ENCODE measurements at places on chromosomes 5 and 9.

DNA sequence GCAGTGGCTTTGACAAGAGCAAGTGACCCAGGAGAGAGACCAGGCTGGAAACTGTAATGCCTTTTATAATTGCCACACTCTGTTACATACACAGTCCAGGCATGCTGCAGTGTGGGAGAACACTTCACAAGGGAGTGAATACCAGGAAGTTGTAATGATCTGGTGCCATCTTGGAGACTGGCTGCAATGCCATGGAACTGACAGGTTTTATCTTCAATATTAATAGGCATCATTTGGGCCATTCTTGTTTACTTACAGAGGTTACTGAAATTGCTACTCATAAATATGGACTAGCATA is 274.3 kb downstream of the AUH start:
- DNase-seq: no peak

GRCh38 chr9:133476941-133477340 is 2.0 kb downstream of the SLC2A6 start:
- DNase-seq: no peak

DNA sequence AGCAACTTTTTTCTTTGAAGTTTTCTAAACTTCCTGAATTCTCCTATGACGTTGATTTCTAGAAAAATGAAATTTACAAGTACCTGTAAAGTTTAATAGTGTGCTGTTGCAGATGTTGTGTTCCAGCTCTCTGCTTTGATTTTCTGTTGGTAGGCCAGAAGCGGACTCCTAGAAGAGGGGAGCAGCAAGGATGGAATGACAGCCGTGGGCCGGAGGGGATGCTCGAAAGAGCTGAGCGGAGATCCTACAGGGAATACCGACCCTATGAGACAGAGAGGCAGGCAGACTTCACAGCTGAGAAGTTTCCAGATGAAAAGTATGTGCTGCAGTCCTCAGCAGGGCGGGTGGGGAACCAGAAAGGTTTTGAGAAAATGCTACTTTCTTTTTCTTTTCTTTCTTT is 8.3 kb downstream of the HABP4 start:
- DNase-seq: no peak

GRCh38 chr5:172638209-172638768 is 2.8 kb upstream of the NEURL1B start:
- DNase-seq: no peak

DNA sequence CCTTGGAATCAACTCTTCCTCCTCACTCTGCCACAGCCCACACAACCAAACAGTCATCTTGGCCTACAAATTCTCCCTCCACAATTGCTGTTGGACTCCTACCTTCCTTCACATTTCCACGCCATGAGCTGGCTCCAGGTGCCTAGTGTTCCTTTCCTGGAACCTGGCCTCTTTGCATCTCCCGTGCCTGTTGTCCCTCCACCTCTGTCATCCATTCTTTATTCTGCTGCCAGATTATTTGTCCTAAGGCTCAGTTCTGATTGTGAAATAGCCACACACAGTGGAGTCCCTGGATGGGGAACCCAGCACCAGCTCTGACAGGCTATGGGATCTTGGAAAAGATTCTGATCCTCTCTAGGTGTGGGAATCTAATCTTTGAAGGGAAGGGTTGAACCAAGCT is 109.1 kb upstream of the ANKH start:
- DNase-seq: no peak

GRCh38 chr5:173001229-173001841 is 17.8 kb downstream of the ATP6V0E1 start:
- DNase-seq: no peak

DNA sequence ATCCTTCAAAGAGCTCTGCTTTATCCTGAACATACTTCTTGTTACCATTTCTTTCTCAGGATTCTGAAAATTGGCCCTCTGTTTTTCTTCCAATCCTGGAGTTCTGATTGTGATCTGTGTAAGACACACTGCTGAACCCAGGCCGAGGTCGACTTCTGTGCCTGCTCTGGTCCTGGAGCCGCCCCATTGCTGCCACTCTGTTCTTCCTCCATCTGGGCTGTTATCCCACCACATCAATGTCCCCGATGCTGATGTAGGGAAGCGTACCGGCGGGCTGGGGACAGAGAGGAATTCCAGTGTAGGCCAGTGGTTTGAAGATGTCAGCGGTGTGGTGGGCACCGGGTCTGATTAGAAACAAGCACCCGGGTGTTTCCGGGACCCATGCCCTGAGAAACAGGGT is 102.5 kb downstream of the LIFR start:
- DNase-seq: no peak

DNA sequence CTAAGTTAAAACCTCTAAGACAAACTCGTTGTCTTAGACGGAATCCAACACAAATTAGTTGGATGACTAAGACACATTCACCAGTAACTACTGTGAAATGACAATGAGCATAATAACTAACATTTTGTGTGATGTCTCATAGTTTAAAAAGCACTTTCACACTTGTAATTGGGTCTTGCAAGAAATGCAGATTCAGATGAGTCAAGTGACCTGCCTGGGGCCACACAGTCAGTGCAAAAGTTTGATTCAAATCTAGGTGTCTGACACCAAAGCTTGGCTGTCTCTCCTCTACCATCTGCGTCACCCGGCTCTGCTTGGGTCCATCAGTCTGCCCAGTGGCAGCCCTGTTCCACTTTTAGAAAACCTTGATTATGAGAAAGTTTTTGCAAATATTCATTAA is 143.7 kb downstream of the TTLL11 start:
- DNase-seq: no peak

DNA sequence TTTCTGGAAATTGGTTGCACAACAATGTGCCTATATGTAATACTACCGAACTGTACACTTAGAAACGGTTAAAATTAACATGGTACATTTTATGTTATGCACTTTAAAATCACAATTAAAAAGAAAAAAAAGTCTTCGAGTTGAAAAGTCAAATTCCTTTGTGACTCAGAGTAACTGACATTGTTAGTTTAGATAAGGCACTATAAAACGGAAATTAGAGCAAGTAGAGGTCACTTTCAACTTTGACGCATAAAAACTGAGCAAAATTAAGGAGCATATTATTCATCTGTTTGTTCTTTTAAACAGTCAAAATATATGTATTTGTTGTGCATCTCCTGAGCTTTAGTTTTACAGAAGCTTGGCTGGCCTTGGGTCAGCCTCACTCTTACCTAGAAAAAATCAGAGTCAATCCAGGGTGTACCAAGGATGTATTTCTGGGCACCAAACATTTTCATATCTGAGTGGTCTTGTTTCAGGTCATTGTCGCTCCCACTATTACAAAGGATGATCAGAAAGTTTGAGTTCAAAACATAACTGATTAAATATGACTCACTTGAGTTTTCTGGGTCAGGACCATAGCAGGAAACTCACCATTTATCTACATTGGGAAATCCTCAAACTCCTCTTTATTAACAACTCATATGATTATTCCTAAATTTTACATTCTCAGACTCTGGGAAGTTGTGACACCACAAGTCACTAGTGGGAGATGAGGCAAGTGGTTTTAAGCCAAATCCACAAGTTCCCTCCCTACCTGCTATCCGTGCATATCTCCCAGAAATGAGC is 160.6 kb downstream of the CCDC192 start:
- DNase-seq: peak; percentile 61

DNA sequence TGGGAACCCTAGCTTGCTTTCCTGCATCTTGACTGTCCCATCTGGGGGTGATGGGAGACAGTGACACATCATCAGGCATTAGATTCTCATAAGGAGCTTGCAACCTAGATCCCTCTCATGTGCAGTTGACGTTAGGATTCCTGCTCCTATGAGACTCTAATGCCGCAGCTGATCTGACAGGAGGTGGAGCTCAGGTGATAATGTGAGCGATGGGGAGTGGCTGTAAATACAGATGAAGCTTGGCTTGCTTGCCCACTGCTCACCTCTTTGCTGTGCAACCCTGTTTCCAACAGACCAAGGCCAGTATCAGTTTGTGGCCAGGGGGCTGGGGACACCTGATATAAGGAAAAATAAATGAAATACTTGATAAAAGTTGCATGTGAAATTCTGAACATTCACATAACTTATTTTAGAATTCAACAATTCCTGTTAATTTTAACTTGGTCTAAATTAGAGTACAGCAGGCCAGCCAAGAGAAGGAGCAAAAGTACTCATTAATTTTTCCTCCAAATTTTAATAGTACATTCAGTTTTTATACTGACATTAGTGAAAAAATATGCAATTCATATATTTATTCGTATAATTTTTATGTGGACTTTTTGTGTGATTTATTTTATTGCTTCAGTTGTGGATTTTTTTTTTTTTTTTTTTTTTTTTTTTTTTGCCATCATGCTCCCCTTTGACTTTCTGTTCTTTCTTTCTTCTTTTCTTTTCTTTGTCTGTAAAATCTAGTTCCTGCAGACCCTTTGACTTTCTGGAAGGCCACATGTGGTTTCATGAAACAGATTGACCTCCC is 11.4 kb downstream of the PAM start:
- no peak for DNase-seq

GRCh38 chr5:178322736-178323540 is 90.3 kb upstream of the PHYKPL start:
- DNase-seq: no peak

DNA sequence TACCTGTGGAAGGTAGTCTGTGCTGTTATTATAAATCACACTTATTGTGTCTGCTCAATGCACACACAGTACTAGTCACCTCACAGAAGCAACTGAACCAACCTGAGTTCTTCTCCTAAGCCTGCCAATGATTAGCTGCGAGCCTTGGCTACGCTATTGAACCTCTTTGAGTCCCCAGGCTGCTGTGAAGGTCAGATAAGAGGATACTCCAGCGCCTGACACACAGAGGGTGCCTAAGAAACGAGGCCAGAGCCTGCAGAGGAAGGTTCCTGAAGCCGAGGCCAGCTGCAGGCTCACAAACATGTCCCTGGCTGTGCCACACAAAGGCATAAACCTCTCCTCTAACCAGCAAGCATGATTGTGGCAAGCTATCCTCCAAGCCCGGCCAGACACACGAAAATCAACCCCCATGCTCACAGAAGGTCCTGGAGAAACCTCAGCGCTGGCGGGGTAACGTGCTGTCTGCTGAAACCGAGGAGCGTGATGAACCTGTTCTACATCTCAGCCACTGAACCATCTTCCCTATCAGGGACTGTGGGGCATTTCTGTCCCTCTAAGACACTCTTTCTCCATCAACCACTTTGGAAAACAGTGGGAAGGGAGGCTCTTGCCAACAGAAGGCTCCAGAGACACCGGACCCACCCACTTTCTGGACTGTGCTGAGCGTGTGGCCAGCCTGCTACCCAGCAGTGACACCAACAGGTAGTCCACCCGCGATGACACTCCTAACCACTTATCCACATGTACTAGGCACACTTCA is 53.2 kb upstream of the SLC25A51 start:
- DNase-seq: no peak

Data from amniotic epithelial cell (primary cell).